ENCODE measurements at places on chromosomes 7 and 10.
A peak's percentile ranks its signal among the peaks of the same experiment; 100 is the strongest.

GRCh38 chr7:135789956-135790355, 41.3 kb upstream of the FAM180A start:
- no peak for DNase-seq

DNA sequence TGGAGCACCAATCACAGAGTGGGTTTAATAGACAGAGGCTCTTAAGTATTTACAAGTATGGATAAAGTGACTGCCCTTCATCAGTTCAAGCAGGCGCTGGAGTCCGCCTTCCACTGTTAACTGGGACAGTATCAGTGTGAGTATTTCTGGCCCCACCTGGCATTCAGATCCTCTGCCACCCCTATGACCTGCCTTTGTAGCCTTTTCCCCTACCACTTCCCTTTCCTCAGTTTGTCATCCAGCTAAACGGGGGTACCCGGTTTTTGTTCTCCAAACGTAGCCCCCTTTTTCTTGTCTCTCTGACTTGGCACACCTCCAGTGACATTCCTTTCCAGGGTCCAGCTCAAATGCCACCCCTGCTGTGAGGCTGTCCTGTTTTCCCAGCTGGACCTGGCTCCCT, 134.4 kb downstream of the SNX10 start:
- DNase-seq, result no peak

GRCh38 chr7:128117691-128118090, 86.5 kb upstream of the LRRC4 start:
- DNase-seq, result no peak

DNA sequence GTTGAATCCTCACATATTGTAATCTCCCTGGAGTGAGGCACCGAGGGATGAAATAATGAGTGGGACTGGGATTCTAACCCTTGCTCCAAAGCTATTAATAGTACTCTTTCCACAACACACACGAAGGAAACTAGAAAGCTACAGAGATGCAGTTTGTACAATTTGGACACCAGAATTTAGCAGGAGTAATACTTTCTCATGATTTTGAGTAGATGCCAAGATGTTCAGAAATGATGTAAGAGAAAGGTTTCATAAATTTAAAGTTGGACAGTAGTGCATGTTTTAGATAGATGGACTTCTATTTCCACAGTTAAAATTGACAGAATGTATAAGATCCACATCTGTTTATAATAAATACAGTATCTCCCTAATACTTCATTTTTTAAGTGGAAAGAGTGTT, 46.5 kb downstream of the PRR15 start:
- no peak for DNase-seq

- peak; percentile 38 for DNase-seq
Observed at GRCh38 chr7:74343281-74344131, 54.3 kb downstream of the CLIP2 start.

DNA sequence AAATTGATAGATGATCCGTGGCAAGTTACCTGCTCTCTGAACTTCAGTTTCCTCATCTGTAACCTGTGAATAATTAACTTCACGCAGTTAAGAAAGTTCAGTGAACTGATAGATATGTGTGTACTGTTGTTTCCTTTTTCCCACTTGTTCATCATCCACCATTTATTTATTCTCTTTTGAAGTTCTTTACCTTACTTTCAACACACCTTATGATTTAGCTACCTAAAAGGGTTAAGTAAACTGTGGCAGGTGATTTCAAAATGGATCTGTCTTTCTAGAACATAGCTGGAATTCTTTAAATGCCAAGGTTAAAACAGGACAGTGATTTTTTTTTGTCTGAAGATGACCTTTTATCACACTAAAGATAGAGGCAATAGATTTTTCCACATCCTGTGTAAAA, 27.4 kb upstream of the MALRD1 start:
- DNase-seq, result no peak

- DNase-seq, result no peak
Observed at GRCh38 chr7:134431815-134432214, 27.1 kb downstream of the AKR1B1 start.
